Right atrium auricular region (tissue), 2 donors: ENCODE measurements at places on chromosomes 13 and 19. TPM values are rescaled to one million over a fixed set of nuclear protein-coding genes. Genes with fewer than 3 reads are reported as not detected.

DNA sequence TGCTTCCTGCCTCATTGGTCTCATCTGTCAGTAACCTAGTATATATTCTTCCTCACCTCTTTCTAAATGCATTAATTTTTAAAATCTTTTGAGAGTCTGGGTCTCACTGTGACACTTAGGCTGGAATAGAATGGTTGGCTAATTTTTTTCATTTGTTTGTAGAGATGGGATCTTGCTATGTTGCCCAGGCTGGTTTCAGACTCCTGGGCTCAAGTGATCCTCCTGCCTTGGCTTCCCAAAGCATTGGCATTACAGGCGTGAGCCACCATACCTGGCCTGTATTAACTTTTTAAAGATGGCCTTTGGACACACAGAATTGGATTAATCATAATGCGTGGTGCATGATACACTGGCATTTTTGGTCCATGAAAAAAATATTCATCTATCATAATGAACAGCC is 29.9 kb downstream of the SIPA1L3 start:
- no peak for DNase-seq

Gene MYADM
- 150 TPM for total RNA-seq

DNA sequence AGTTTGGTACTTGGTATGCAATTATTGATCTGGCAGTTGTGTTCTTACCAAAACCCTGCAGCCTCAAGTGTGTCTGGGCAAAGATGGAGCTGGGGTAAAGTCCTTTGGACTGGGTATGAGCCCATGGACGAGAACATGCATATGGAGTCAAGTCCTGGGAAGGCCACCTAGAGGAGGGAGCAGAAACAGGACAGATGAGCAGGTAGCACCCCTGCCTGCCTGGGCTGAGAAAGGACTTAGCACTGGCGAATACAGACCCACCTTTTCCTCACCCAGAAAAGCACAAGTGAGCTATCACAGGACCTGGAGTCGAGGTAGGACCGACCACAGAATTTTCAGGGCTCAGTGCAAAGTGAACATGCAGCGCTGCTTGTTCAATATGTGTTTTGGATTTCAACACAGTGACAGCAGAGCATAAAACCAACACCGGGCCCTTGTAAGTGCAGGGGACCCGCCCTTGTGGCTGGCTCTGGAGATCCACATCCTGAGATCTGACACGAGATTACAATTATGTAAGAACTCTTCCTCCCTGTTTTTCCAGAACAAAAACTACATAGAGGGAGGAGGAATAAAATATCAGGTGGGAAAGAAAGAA is 25.9 kb downstream of the IGFL2 start:
- no peak for DNase-seq

DNA sequence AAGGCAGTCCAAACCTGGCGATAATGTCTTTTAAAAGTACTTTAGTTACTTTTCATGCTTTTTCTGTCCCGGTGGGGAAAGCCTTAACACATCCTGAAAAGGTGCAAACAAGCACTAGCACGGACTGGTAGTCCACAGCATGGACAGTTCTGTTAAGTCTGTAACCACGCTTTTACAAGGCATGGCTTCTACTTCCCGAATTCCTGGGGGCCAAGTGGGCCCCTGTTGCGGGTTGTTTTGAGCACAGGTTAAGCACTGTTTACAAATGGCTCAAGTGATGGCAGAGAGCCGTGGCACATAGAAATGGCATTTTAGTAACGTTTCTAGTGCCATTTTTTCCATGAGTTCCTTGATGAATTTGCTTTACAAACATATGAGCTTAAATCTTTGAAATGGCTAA is 37.6 kb downstream of the ZNF493 start:
- no peak for DNase-seq

- no peak for DNase-seq
These were observed 3.5 kb upstream of the EID2 start for GRCh38 chr19:39543477-39543857.

Gene PINLYP
- total RNA-seq = 1.6 TPM

DNA sequence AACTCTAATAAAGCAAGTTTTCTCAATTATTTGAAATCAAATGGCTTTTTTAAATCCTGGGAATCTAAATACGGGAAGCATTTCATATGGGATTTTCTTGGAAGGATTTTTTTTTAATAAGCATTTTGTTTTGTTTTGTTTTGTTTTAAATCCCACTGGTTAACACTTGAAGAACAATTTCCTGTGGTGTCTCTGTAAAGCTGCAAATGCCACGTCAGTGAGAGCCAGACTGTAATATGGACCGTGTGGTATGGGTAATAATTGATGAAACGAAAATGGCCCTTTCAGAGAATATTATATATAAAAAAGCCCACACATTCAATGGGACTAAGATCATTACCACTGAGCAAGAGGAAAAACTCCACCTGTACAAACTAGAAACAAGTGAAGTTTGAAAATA is 33.9 kb upstream of the MIR17HG start:
- no peak for DNase-seq

Gene ZNF841
- 4.8 TPM for total RNA-seq

Gene KASH5
- not detected for total RNA-seq

GRCh38 chr19:18717601-18718000 is 34.1 kb downstream of the CRTC1 start:
- DNase-seq = no peak

- DNase-seq = no peak
These were observed 1.3 kb upstream of the IRF2BP1 start for GRCh38 chr19:45887200-45887710.

Gene OXGR1
- not detected for total RNA-seq

Gene FGF9
- 3.2 TPM for total RNA-seq

Gene MAP4K1
- 0.83 TPM for total RNA-seq
